ENCODE measurements at places on chromosomes 13 and 19. TPM values are rescaled to one million over a fixed set of nuclear protein-coding genes. Genes with fewer than 3 reads are reported as not detected.

GRCh38 chr13:74061926-74062595 is 72.1 kb downstream of the KLF12 start:
- no peak for DNase-seq

DNA sequence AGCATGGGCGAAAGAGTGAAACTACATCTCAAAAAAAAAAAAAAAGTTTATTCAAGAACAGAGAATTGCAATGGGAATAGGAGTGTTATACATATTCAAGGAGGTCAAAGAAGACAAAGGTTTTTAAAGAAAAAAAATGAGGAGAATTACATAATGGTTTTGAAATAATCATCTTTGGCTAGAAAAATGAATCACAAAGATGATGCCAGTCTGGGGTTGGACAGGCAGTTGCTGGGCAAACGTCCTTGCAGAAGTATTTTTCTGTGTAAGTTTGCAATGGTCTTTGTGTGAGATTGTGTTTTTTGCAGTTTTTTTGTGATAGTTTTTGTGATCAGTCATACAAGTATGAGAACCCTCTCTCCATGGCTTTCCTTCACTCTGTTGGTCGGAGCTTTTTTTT is 23.7 kb downstream of the LYPD3 start:
- DNase-seq = no peak

GRCh38 chr13:113050734-113051431 is 54.7 kb upstream of the F7 start:
- DNase-seq = no peak

GRCh38 chr19:49896863-49897621 is at the start of gene IL4I1:
IL4I1 (minus strand) TSS chr19:49896887; CDS start chr19:49896160, 727 bp downstream.
- no peak for DNase-seq

DNA sequence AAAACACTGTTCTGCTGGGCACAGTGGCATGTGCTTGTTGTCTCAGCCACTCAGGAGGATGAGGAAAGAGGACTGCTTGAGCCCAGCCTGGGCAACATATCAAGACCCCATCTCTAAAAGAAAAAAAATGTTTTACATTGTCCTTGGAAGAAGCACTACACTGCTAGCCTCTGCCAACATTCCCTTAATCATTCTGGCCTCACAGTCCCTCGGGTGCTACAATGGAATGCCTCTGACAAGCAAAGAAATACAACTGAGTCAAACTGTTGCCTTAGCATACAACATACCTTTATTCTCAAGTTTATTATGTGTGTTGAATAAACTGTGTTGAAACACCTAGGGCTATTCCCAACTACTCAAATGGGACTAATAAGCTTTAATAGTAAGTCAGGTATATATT is 56.1 kb downstream of the PSPC1 start:
- DNase-seq = no peak

GRCh38 chr13:30959678-30960077 is 27.2 kb downstream of the TEX26 start:
- DNase-seq = no peak

The ATP8A2 gene
- 35.8 TPM for total RNA-seq

DNA sequence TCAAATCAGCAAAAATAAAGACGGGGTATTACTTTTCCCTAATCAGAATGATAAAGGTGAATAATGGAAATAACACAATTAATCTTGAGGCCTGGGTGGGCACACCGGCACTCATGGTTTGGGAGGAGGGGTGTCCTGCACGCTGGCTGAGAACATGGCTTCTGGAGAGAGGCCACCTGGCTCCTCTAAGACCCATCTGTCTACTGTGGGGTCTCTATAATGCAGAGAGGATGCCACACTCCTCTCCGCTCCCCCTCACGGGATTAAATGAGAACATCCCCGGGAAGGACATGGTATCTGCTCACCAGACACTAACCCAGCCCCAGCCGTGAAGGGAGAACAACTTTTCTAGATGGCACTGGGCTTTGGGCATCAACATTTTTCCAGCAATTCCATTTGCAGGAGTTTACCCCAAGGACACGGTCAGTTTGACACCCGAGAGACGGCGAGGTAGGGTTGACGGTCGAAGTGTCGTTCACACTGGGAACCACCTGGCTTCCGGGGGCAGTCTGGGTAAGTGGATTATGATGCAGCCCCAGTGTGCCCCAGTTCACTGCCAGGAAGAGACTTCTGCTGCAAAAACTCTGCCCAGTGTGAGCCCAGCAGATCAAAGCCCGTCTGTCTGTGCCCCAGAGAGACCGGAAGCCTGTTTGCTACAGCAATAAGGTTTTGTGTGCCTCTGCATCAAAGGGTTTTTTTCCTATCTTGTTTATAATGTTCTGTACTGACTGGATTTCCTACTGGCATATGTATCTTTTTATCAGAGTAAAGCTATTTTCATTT is 56.6 kb downstream of the CEBPG start:
- DNase-seq = peak; percentile 1

DNA sequence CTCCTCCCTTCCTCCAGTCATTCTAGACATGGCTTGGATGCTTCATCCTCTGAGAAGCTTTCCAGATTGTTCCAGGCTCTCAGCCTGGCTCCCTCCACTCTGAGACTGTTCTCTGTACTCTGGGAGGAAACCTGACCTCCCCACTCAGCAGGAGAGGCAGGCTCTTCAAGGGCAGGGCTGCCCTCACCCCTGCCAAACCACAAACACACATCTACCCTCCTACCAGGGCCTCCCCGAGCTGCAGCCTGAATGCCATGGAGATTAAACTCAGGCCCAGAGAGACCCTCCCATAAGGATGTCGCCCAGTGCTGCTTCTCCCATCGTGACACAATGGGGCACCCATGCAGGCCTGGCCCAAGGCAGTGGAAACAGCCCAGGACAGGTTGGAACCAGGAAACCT is 16.2 kb downstream of the NUMBL start:
- DNase-seq = no peak

The WDR88 gene
- total RNA-seq = not detected

DNA sequence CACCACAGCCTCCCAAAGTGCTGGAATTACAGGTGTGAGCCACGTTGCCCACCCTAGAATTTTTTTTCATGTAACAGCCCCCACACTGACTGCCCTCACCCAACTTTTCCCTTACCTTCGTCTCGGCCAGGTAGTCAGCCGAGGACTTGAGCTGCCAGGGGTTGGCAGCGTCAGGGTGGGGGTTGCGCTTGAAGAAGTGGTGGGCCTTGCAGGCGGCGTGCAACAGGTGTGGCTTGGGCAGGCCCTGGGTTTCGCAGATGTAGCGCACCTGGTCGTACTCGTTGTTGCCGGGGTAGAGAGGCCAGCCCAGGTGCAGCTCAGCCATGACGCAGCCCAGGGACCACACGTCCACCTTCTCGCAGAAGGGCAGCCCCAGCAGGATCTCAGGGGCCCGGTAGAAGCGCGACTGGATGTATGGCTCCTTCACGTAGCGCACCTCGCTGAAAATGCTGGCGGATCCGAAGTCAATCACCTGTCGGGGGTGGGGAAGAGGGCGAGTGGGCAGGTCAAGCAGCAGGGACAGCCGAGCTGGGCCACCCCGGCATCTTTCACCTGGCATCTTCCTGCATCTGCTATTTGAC is 6.2 kb downstream of the HIPK4 start:
- DNase-seq = no peak

DNA sequence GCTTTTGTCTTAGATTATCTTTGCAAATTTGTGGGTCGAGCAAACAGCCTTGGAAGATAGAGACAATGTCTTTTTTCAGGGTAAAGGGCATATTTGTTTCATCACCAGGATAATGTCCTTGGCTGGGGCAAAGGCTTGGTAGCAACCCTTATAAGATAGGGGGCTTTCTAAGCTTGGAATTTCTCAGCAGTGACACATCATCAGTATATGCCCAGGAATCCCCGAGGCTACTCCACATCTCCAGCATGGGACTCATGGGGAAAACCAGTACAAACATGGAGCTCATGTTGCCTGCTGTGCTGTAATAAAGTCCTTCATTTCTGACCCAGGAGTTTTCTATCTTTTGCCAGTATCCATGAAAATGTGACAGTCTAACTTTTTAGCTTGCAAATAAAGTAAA is 77.1 kb downstream of the DCLK1 start:
- no peak for DNase-seq

- DNase-seq = no peak
Observed at GRCh38 chr19:21584537-21584936, 79.1 kb downstream of the ZNF429 start.

- DNase-seq = no peak
Observed at GRCh38 chr13:49858178-49858856, 65.8 kb upstream of the KPNA3 start.

DNA sequence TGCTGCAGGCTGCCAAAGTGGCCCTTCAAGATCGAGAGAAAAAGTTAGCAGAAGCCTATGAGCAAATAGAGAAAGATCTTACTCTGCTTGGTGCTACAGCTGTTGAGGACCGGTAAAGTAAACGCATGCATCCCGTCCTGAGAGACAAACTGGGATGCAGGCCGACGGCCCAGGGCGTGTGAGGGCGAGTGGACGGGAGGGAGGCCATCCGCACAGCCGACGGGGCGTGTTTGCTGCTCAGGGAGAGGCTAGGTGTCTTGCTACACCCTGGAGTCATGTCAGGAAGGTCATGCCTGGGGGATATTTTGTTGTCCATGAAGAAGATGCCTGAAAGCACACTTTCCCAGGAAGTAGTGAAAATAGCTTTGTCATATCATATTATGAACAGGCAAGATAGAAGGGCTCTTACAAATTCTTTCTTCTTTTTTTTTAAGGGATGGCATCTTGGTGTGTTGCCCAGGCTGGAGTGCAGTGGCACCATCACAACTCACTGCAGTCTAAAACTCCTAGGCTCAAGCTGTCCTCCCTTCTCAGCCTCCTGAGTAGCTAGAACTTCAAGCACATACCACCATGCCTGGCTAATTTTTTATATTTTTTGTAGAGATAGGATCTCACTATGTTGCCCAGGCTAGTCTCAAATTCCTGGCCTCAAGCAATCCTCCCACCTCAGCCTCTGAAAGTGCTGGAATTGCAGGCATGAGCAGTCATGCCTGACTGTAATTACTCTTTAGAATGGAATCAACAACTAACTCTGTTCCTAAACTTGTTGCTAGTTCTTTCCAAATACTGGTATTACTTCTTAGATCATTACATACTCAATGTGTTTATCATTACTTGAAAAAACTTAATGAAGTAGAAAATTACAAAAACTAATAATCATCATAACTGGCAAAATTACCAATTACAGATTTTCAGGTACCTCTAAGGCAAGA is 117.6 kb upstream of the MCF2L start:
- no peak for DNase-seq

DNA sequence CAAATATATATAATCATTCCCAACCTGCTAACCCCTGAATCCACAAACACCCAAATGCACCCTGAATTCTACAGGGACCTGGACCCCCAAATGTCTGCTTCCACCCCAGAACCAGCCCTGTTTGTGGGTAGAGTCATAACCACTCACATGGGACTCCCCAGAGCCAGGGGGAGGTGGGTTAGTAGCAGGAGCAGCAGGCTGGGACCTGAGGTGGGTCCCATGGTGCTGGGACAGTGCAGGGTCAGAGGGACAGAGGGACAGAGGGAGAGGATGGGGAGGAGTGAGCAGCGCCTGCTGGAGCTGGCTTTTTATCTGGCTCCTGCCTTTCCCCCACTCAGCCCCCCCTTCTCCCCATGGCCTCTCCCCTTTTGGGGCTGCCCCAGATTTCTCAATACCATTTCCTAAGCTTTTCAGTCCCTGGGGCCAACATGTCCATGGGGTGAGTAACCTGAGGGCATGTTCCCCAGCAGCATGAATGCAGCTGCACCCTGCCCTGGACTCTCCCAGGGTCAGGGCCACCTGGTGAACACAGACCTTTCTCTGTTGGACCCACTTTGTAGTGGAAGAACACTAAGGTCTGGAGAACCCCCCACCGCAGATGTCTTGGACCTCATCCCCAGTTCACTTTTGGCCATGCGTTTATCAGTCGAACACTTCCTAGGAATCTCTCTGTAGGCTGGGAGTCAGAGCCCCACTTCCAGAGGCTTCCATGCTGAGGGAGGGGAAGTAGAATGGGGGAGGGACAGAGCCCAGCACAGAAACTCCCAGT is at the start of gene C3:
TSS of gene C3 (minus strand) at position 282 of the 769 bp plus-strand sequence. CDS start at position 221, 61 bp downstream.
- DNase-seq = no peak

DNA sequence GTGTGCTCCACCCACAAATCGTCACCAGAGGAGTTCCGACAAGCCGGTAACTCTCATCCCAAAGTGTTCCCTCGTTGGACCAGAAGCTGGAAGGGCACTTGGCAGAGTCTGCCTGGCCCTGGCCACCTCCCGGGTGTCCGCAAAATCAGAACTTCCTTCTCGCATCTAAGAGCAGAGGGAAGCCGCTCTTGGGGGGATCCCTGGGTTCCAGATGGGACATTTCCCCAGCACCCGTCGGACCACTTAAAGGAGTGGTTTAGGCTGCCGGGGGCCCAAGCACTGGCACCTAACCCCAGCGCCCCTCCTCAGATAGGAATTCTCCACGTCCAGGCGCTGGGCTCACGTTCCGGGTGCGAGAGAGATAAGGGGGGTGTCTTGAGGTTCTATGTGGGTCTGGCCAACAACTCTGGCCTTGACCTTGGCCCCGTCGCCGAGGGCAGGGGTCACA is 857 bp upstream of the MAP2K7 start:
- DNase-seq = no peak

Data from mesothelial cell of epicardium (in vitro differentiated cells).